ENCODE measurements at places on chromosomes 11 and 22.

DNA sequence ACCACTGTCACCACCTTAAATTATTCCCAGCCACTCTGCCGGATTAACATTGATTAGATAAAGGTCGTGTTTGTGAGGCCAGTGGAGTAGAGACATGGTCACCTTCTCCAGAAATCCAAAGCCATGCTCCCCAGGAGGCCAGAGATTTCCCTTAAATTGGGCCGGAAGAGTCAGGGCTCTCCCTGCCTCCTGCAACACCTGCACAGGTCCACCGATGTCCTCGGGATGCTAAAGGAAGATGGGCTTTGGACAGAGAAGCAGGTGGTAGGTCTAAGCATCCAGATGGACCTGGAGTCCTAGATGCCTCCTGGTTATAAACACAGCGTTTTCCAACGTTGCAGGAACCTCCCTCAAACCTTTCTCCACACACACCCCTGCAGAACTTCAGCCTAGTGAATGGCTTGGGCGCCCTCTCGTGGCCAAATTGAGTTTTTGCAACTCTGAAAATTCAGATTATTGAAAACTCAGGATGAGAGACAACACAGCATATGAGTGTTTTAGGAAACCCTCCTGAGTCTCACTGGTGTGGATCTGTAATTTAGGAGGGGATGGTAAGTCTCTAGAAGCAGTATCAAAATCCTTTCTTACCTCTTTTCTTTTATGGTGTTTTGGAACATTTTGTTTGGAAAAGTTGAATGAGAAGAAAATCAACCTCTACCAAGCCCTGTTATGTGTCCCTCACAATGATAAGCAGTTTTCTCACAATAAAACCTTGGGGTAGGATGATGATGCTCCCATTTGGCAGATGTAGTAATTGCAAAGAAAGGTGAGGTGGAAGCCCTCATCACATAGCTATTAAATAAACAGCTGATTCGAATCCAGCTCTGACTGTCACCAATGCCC, 109.6 kb downstream of the RRAS2 start:
- peak; percentile 78 for DNase-seq

GRCh38 chr11:75518771-75519653, 6.7 kb downstream of the GDPD5 start:
- no peak for DNase-seq

- DNase-seq: no peak
Observed at GRCh38 chr22:46537946-46538813, 760 bp upstream of the CELSR1 start.

- no peak for DNase-seq
Observed at GRCh38 chr11:75056814-75057213, 39.9 kb downstream of the OR2AT4 start.

DNA sequence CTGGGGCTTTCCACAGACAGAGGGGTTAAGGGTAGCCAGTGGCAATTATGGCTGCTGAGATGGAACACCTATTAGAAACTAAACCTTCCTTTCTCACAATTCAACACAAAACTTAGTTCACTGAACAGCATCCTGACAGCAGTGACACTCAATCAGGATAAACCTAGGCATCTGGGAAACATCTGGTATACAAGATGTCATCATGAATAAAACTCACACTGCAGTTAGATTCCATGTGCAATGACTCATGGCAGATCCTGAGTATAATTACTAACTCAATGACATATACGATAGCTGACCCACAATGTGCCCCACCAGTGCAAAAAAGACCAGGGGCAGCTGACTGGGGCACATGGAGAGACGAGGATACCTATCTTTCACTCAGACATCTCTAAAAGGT, 17.7 kb downstream of the RBFOX2 start:
- no peak for DNase-seq

DNA sequence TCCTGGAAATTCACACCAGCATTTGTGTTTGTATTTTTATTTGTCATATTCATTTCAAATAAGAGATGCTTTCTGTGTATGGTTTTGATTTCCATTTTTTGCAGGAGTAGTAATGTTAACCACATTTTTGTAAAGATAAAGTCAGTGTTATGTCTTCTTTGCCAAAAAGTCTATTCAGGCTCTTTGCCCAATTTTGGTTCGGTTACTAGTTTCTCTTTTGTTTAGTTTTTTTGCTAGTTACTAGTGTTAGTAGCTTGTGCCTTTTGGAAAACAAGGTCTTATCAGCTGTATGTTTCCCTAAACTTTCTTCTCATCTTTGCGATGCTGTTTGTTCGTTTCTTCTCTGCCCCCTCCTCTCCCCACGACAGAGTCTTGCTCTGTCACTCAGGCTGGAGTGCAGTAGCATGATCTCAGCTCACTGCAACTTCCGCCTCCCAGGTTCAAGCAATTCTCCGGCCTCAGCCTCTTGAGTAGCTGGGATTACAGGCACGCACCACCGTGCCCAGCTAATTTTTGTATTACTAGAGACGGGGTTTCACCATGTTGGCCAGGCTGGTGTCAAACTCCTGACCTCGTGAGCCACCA, 112.3 kb upstream of the GRK3 start:
- no peak for DNase-seq

DNA sequence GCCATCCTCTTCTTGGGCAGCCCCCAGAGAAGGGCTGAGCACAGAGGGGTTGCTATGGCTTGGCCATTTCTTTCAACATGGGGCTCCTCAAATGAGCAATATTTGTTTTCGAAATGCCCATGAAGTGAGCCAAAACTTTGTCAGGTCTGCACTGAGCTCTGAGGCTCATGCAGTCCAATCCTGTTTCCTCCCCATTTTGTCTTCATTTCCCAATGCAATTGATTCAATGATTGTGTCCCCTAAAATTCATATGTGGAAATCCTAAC, 60.6 kb upstream of the CD44 start:
- DNase-seq: no peak

DNA sequence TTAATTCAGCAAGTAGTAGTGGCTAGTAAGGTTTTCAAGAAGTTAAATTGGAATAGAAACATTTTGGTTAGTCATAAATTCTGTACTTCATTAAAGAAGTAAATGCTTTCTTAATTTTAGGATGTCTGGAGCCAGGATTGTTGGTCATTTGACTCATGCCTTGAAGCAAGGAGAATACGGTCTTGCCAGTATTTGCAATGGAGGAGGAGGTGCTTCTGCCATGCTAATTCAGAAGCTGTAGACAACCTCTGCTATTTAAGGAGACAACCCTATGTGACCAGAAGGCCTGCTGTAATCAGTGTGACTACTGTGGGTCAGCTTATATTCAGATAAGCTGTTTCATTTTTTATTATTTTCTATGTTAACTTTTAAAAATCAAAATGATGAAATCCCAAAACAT, 25.8 kb downstream of the ACAT1 start:
- no peak for DNase-seq

DNA sequence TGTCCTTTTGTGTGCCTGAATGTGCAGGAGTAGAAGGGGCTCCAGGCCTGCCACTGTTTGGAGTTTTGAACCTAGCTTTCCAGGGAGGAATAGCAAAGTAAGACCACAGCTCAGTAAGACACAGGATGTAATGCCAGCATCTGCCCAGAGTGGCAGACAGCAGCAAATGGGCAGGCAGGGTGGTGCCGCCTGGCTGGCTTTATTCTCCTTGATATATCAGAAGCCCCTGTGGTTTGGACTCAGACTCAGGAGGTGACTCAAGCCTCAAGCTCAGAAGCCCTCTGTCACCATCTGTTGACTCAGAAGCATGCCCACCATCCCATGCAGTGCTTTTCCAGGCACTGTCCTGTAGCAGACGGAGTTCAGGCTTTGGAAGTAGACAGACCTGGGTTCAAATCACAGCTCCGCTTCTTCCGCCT, 72.7 kb upstream of the TTC12 start:
- no peak for DNase-seq

DNA sequence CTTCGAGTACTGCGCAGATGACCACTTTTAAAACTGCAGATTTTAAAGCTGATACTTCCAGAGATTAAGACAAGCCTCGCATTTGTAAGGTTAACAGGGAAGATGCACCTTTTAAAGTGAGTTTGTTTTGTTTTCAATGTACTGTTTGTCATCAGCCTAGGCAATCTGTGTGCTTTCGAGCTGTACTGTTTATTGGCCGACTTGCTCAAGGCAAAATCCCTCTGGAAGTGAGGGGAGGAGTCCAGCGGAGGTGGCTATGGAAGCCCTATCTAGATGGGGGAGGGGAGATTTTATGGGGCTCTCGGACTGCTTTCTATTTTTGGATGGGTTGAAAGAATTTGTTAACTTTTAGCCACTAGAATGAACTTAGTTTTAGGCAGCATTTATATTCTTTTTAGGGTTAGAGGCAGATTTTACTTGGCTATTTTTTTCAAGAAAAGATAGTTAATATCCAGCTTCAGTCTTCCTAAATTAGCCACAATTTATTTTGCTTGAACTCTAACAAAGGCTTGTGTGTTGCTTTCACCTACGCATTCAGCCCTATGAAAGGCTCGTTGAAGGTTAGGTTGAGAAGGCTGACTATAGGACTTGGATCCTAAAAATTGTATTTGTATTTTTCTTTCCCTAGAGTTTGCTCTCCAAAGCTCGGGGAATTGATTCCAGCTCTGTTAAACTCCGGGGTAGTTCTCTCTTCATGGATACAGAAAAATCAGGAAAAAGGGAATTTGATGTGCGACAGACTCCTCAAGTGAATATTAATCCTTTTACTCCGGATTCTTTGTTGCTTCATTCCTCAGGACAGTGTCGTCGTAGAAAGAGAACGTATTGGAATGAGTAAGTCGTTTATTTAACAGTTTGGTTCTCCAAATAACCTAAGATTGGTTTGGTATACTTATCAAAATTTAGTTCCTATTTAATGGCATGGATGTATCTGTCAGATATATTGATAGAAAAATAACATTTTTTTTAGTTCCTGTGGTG, 2.1 kb downstream of the WEE1 start:
- DNase-seq: peak; percentile 84

GRCh38 chr11:63670433-63671321, 499 bp downstream of the ATL3 start:
- DNase-seq: peak; percentile 73

GRCh38 chr11:75903276-75903675, 88.3 kb downstream of the UVRAG start:
- DNase-seq: no peak

- DNase-seq: no peak
Observed at GRCh38 chr22:41899110-41899509, 15.8 kb downstream of the SHISA8 start.

GRCh38 chr11:61004761-61005181, 33.3 kb downstream of the CD6 start:
- no peak for DNase-seq

DNA sequence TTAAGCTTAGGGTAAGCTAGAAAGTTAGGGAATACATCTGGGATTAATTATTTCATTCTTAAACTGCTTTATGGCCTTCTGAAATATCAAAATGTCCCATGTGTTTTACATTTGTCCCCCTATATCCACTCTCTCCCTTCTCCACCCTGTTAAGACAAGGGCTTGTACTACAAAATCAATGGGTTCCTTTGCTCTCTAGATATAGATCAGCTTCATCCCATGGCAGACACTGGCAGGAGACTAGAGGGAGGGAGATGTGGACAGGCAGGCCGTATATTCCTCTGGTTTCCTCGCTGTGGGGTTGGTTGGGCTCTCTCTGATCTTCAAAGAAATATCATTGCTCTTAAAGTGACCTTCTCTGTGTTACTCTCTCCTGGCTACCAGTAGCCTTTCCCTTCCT, 1281.0 kb downstream of the LRRC4C start:
- no peak for DNase-seq

DNA sequence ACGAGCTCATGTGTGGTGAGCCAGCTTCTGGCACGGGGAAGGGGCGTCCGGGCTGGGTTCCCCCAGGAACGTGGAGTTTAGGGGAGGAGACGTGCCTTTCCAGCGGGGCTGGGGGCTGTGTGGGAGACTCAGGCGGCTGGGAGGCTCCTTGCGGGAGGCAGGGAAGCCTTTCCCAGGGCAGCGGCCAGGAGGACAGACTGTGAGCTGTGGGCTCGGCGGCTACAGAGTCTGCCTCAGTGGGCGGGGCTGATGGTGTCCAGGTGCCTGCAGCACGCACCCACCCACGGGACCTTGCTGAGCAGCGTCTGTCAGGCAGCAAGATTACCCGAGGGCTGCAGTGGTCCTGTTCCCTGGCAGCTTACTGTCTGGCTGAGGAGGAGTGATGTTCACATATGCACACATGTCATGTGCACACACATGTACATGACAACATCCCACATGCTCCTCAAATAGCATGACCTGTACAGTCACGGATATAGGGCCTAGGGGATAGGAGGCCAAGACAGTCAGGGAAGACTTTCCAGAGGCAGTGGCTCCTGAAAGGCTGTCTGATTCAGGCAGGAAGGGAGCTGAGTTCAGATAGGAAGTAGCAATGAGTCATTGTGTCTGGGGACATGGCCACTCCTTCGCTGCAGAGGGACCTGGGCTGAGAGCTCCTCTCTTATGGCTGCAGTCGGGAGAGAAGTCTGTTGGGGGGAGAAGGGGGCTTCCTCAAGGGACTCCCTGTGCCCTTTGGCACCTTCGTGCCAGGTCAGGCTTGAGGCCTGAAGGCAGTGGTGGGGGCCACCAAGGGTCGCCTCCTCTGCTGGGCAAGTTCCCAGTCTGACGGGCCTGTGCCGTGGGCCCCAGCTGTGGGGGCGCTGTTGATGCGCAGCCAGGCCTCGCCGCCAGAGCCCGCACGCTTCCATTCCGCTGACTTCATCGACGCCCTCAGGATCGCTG, 23.3 kb upstream of the PPP6R3 start:
- no peak for DNase-seq

GRCh38 chr11:113476553-113476952, 1.4 kb upstream of the DRD2 start:
- DNase-seq: no peak

GRCh38 chr22:49971232-49972162, 10.9 kb downstream of the PIM3 start:
- peak; percentile 69 for DNase-seq

GRCh38 chr22:45583504-45583903, 80.8 kb downstream of the FBLN1 start:
- DNase-seq: no peak

- no peak for DNase-seq
Observed at GRCh38 chr11:116849486-116849885, 12.1 kb upstream of the APOA1 start.

DNA sequence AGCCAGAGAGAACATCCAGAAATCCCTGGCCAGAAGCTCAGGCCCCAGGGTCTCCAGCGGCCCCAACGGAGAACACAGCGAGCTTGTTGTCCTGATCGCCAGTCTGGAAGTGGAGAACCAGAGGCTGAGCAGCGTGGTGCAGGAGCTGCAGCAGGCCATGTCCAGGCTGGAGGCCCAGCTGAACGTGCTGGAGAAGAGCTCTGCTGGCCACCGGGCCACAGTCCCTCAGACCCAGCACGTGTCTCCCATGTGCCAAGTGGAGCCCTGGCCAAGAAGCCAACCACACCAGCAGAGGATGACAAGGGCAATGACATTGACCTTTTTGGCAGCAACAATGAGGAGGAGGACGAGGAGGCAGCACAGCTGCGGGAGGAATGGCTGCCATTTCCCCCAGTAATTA, 20.6 kb upstream of the SCGB1D1 start:
- no peak for DNase-seq

Data from Karpas-422 (cell line).